Activated naive CD4-positive, alpha-beta T cell treated with anti-CD3 and anti-CD28 coated beads, Interleukin-2, amount 50 U/mL, for 16 hours (primary cell): ENCODE measurements at places on chromosomes 1 and 21.

DNA sequence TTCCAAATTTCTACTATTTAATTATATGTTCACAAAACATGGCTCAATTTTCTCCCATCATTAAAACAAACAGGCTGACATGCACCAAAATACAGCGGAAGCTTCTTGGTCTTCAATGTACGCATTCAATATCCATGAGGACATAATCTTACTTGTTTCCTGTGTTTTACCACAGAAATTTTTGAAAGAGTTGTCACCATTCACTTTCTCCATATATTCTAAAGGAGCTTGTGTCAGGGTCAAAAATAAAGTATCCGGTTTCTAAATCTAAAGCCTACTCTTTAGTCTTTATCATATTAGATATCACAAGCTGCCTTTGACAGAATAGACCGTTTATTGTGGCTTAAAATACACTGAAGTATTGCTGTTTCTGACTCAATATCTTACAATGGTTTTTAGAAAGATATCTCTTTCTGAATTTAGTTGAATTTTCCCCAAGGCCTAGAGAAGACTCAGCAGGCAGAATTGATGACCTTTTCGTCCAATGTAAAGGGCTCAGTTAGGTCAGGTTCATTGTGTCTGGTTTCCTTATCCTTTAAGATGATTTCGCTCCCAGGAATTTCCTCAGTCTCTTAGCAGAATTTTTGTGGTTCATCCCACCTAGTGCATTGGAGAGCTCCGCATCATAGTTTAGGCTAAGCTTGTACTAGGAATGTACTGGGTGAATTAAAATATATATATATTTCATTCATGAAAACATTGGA is 717.2 kb downstream of the NCAM2 start:
- no peak for DNase-seq

- DNase-seq = no peak
These were observed 90.7 kb upstream of the WLS start for GRCh38 chr1:68322837-68323687.

- no peak for DNase-seq
These were observed 182.9 kb upstream of the DPYD start for GRCh38 chr1:98103617-98104285.

GRCh38 chr1:223547316-223548114 is 118.0 kb downstream of the CAPN8 start:
- DNase-seq = no peak

GRCh38 chr1:192809307-192810252 is 741 bp downstream of the RGS2 start:
- peak; percentile 52 for DNase-seq

GRCh38 chr1:119391749-119392148 is 23.2 kb downstream of the HAO2 start:
- no peak for DNase-seq

DNA sequence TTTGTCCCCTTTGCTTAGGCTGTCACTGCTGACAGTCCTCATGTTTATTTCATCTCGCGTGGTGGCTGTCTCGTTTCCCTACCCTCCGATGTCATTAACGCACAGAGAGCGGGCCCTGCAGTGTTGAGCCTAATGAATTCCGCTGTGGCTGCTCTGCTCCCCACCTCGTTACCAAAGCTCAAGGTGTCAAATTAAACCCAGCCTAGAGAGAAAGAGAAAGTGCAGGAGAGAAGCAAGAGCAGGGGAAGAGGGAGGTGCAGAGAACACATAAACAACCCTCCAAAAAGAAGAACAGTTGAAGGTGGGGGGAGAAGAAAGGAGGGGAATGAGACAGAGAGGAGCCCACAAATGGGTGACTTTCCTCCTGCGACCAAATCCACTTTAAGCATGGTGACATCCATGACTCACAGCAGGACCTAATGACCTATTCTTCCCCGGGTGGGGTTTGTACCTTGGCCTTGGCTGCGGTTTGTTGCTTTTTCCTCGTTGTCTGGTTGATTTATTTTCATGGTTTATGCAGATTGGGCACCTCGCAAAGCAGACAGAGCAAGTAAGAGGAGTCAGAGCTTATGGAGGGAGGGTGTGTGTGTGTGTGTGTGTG is 92.5 kb downstream of the PBX1 start:
- DNase-seq = no peak

GRCh38 chr1:43034778-43035177 is 76.1 kb upstream of the SLC2A1 start:
- DNase-seq = no peak

- no peak for DNase-seq
These were observed 66.5 kb downstream of the RYR2 start for GRCh38 chr1:237108297-237109040.

GRCh38 chr1:227934476-227935313 is 13.0 kb downstream of the WNT9A start:
- DNase-seq = peak; percentile 59

DNA sequence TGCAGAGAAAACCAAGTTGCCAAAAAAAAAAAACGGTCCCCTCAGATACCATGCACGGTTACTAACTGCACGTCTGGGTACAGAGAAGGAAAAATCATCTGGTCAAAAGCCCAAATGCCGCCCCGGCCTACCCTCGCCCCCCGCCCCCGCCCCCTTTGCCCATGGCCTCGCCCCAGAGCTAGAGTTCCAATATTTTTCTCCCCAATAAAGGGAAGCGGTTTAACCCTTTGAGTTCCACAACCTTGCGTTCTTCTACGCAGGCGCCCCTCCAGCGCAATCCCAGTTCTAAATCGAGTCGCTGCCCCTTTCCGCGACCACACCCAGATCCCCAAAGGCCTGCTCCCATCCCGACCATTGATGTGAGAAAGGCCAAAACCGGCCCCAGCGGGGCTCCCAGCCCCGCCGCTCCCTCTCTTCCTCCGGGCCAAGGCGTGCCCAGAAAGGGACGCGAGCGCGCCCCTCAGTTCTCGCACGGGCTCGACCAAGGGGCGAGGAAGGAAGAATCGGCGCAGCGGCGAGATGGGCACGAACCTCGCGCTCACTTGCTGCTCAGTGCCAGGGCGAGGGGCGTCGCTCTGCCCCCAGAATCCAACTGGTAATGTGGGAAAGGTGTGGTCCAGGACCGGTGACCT is 797 bp downstream of the WDR47 start:
- DNase-seq = peak; percentile 29

DNA sequence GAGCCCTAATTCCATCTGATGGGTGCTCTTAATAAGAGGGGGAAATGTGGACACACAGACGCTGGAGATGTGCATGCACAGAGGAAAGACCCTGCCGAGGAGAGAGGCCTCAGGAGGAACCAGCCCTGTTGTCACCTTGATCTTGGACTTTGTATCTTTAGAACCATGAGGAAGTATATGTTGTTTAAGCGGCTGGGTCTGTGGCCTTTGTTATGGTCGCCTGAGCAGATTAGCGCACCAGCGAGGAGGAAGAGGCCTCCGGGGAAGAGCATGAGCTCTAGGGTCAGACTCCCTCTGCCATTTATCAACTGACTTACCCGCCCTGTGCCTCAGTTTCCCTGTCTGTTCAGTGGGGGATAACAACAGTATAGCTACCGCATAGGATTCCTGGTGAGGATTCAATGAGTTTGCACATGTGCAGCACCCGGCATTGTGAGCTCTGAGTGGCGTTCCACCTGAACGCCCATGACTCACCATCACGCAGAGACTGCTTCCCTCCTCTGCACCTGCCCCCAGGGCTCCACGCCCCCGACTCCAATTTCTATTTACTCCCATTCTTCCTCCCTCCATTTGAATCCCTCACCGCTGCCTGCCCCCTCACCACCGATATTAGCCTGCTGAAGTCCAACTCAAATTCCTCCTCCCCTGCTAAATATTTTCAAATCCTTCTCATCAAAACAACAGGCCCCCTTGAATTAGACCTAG is 67.2 kb downstream of the ATP5PO start:
- no peak for DNase-seq

DNA sequence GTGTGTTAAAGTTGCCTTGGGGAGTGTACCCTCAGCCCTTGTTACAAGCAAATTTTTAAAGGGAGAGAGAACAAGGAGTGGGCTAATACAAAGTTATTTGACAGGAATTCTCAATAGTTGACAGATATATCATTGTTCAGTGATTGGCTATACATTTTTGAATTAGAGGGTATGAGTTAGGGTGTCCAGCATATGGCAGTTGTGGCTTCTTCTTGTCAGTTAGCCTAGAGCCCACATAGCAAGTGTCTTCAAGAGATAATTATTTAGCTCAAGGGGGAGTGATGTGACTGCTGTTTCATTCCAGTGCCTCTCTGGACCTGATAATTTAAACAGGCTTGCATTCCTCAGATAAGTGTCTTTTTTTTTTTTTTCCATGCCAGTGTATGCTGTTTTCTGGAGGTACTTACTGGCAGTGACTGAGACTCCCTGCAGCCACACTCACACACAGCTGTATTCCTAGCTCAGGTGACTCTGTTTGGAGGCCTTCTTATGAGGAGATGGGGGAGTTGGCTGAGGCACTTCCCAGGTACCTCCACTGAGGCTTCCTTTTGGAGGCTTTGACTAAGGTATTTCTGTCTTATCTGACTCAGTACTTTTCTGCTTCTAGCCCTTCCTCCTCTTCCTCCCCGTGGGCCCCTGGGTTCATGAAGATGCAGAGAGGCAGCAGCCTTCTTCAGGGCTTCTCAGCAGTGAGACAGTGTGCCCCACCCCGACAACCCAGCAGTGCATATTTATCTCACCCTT is 32.3 kb downstream of the IVNS1ABP start:
- no peak for DNase-seq

- DNase-seq = no peak
These were observed 26.8 kb downstream of the EGLN1 start for GRCh38 chr1:231395076-231395997.

GRCh38 chr1:116256875-116257274 is 116.2 kb upstream of the ATP1A1 start:
- DNase-seq = no peak

DNA sequence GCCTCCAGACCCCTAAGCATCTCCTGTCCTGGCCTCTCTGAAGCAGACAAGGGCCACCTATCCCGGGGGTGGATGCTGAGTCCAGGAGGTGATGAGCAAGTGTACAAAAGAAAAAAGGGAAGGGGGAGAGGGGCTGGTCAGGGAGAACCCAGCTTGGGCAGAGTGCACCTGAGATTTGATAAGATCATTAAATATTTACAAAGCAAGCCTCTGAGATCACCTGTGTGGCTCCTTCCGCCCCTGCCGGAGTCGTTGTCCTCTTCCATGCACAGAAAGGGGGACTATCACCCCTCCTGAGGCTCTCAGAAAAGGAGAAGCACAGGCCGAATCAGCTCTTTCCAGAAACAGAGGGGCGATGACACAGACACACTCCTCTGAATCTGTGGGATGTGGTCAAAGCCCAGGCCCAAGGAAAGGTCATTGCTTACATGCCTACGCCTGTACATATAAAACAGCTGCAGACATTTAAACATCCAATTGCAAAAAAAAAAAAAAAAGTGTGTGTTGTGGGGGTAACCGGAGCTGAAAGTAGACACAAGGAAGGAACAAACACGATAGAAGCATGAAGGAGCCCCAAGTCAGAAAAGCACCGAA is 30.9 kb downstream of the PRSS38 start:
- DNase-seq = no peak

DNA sequence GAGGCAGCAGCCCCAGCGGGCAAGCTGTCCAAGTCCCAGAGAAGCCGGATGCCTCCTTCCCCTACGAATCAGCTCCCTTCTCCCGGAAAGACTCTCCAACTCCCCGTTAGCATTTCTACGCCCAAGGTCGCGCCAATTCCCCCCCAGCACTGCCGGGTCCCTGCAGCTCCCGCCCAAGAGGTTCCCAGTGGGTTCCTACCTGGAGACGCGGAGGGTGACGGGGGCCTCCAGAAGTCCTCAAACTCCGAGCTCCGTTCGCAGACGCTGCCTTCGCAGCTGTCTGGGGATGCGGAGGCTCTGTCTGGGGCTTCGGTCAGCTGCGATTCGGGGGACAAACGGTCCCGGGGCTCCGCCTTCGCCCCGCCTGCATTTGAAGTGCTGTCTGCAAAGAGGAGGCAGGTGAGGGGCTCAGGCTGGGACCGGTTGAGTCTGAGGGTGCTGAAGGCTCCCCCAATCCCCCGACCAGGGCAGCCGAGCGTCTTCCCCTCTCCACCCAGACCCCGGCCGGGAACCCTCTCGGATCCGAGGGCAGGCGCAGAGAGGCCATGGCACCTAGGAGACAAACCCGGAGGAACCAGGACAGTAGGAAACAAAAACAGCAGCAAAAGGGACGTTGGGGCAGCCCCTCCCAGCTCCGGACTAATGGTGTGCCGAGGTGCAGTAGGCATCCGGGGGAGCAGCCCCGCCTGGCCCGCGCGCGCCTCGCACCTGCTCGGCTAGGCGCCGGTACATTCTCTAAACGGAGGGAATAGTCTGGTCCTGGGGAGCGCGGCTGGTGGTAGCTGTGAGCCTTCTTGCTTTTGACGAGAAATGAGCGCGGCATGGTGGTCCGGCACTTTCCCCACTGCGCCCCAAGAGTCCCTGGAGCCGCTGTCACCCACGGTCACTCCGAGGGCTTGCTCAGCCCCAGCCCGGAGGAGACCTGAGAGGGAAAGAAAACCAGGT is 3.8 kb downstream of the GFI1 start:
- DNase-seq = peak; percentile 54

DNA sequence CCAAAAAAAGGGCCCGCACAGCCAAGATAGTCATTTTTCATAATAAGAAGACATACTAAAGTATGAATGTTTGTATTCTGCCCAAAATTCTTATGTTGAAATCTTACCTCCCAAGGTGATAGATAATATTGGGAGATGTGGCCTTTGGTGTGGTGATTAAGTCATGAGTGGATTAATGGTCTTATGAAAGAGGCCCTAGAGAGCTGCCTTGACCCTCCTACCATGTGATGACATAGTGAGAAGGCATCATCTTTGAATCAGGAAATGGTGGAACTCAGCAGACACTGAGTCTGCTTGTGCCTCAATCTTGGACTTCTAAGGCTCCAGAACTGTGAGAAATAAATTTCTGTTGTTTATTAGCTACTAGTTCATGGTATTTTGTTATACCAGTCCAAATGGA is 11.8 kb upstream of the RNPC3 start:
- DNase-seq = no peak

- DNase-seq = no peak
These were observed 40.1 kb downstream of the SYT6 start for GRCh38 chr1:114113411-114114184.

DNA sequence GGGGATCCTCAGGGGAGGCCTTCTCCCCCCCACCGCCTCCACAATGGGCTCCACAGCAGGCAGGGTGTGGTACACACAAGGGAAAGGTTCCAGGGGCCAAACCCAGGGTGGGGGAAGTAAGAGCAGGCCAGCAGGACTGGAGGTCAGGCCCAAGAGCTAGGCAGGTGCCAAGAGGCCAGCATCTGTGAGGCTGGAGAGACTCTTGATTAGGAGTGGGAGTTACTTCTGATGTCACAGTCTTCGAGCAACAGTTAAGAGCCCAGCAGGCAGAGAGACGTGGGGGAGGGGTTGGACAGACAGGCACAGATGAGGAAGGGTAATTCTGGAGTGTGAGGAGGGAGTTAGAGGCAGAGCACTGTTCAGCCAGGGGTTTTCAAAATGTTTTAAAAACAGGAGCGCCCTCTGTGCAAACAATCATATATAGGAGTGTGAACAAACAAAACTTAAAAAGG is 55.8 kb downstream of the SLC9A1 start:
- DNase-seq = no peak

- no peak for DNase-seq
These were observed 1531.1 kb downstream of the MRPL39 start for GRCh38 chr21:24076179-24076578.
